Progenitor cell of endocrine pancreas (in vitro differentiated cells): ENCODE measurements at places on chromosomes 4 and X. TPM values are rescaled to one million over a fixed set of nuclear protein-coding genes. Genes with fewer than 3 reads are reported as not detected.

- H3K4me3 ChIP-seq = no peak overlapping the region
- no peaks in the 10 kb centered on the region for H3K27me3 ChIP-seq
- DNase-seq = no peak
- H3K36me3 ChIP-seq = peaks cover 31% of the 10 kb centered on the region
- no peaks in the 10 kb centered on the region for H3K4me1 ChIP-seq
These were observed 49.1 kb downstream of the DHRSX start for GRCh38 chrX:2451501-2452316.

DNA sequence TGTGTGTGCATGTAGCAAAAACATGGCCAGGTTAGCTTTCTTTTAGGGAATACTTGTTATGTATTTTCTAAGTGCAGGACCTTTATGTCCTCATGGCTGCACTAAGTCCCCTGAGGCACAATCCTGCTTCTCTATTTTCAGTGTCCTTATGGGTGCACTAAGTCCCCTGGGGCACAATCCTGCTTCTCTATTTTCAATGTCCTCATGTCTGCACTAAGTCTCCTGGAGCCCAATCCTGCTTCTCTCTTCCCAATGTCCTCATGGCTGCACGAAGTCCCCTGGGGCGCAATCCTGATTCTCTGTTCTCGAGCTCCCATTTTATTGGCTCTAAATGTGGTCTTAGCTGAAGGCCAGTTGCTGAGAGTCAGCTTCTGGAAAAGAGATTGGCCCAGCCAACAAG, 49.7 kb upstream of the GPRIN3 start:
- H3K4me3 ChIP-seq = no peak overlapping the region
- H3K4me1 ChIP-seq = peaks cover 10% of the 10 kb centered on the region
- no peaks in the 10 kb centered on the region for H3K36me3 ChIP-seq
- DNase-seq = no peak
- peak overlapping the region; percentile 18 for H3K27ac ChIP-seq

DNA sequence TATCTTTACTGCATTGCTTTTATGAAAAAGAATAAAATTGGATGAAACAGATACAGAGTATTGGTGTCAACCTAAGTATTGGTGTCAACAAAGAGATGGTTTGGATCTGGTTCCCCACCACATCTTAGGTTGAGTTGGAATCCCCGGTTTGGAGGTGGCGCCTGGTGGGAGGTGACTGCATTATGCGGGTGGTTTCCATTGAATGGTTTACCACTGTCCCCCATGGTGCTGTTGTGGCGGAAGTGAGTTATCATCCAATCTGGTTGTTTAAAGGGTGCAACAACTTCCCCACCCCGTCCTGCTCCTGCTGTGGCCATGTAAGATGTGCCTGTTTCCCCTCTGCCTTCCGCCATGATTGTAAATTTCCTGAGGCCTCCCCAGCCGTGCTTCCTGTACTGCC, 52.8 kb upstream of the CD99 start:
- H3K27ac ChIP-seq = no peak overlapping the region
- H3K27me3 ChIP-seq = no peaks in the 10 kb centered on the region
- no peak for DNase-seq
- no peaks in the 10 kb centered on the region for H3K4me1 ChIP-seq
- H3K4me3 ChIP-seq = no peak overlapping the region

- H3K27ac ChIP-seq = no peak overlapping the region
- peaks cover 5% of the 10 kb centered on the region for H3K4me1 ChIP-seq
- H3K36me3 ChIP-seq = no peaks in the 10 kb centered on the region
- H3K27me3 ChIP-seq = no peaks in the 10 kb centered on the region
These were observed 377.0 kb downstream of the PDGFC start for GRCh38 chr4:156594624-156595023.

The SYTL4 gene
- total RNA-seq = 1.8 and 2.9 TPM in 2 replicates

DNA sequence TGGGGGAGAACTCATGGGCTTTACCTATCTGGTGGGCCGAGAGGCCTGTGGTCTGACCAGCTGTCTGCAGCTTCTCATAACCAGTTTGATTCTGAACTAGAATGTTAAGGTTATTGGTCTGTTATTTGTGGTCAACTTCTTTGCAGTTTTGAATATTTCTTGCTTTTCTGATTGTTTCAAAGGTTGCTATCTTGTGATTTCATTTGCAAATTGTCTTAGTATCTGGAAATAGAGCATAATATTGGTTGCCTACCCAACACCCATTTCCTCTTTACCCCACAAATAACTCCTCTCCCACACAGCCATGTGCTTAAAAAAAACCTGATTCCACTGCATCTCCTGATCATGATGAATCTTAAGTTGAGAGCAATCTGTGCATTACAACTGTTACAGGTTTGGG, 39.1 kb upstream of the BMP2K start:
- no peaks in the 10 kb centered on the region for H3K27me3 ChIP-seq
- H3K4me3 ChIP-seq = no peak overlapping the region
- H3K4me1 ChIP-seq = peaks cover 5% of the 10 kb centered on the region
- DNase-seq = no peak
- H3K36me3 ChIP-seq = no peaks in the 10 kb centered on the region

DNA sequence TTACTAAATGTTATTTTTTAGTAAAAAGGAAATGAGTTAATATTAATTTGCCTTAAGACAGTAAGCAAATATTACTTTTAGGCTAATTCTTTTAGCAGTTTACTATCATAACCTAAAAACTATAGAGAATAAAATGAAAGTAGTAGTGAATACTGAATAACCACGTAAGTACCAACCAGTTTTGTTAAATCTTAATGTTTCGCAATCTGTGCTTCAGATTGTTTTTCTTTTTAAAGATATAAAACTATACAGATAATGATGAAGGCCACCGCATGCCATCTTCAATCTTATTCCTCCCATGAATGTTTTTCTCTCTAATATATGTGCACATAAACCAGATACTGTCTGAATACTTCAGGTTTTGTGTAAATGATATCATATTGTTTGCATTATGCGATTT, 6.0 kb downstream of the RRH start:
- H3K27ac ChIP-seq = no peak overlapping the region
- H3K27me3 ChIP-seq = no peaks in the 10 kb centered on the region
- H3K4me1 ChIP-seq = no peaks in the 10 kb centered on the region
- H3K4me3 ChIP-seq = no peak overlapping the region
- no peak for DNase-seq

DNA sequence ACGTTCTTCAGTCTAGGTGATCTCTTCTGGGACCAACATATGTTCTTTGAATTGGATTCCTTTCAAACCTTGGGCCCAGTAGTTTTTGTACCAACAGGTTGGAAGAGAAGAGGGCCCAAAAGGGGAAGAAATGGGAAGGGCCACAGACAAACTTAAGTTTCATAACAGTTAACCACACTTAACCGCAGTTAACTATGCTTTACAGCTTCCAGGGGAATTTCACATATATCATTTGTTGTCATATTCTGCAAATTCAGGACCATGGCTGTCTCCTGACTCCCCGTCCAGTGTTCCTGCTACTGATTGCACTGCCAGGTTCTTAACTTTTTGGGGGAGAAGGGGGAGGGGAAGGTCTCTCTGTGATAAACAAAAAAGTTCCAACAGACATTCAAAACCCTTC, 34.6 kb downstream of the RTL5 start:
- H3K36me3 ChIP-seq = peaks cover 3% of the 10 kb centered on the region
- DNase-seq = no peak
- H3K27me3 ChIP-seq = no peaks in the 10 kb centered on the region

GRCh38 chrX:47540754-47541538, 20.1 kb upstream of the ARAF start:
- peak; percentile 43 for DNase-seq
- H3K36me3 ChIP-seq = no peaks in the 10 kb centered on the region
- H3K27ac ChIP-seq = peak overlapping the region; percentile 24
- H3K27me3 ChIP-seq = no peaks in the 10 kb centered on the region
- H3K4me1 ChIP-seq = peaks cover 1% of the 10 kb centered on the region

GRCh38 chrX:69094977-69095669, 70.1 kb downstream of the PJA1 start:
- no peaks in the 10 kb centered on the region for H3K4me1 ChIP-seq
- no peak for DNase-seq
- H3K36me3 ChIP-seq = no peaks in the 10 kb centered on the region
- no peak overlapping the region for H3K4me3 ChIP-seq
- H3K27ac ChIP-seq = no peak overlapping the region

The LEF1 gene
- total RNA-seq = 2.1 and 3.2 TPM in 2 replicates
